ENCODE measurements at places on chromosomes 6 and 20.

DNA sequence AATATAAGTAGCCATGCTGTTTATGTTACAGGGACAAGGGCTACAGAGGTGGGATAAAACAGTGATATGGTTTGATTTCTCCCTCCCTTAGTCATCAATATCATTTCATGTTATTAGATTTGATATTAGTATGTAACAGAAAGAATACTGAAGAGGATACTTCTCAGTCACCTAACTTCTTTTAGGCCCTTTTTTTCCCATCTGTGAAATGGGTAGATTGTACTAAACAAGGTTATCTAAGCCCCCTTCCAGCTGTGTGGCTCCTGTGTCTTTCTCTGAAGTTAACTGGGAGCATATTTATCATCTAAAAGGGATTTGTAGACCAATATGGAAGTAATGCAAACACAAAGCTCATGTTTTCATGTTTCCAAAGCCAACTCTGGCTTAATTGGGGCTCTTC is 7.7 kb downstream of the NOX3 start:
- no peak for DNase-seq

DNA sequence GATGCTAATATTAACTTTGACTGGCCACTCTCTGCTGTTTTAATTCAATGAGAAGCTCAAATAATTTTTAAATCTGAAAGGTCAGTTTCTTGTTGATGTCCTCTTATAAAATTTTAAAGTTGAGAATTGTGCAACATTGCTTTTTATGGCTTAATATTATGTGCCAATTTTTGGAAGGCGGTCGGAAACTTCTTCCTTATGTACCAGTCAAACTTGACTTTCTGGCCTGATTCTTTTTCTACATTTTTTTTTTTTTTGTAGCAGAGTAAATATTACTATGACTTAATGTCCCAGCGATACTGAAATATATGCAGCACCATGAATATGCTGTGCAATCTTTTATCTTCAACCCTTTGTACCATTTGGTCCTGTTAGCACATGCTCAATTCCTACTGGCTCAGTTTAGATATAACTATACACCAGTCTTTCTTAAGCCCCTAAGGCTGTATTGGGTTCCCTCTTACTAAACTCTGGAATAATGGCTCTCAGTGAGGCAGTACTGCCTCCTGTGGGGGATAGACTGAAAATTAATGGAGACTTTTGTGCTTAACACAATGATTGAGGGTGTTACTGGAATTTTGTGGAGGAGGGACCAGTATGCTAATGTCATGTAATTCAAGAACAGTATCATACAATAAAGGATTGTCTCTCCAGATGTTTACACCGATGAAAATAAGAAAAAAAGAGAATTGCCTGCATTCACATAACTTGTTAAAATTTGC is 156.4 kb upstream of the SYNCRIP start:
- DNase-seq, result no peak

DNA sequence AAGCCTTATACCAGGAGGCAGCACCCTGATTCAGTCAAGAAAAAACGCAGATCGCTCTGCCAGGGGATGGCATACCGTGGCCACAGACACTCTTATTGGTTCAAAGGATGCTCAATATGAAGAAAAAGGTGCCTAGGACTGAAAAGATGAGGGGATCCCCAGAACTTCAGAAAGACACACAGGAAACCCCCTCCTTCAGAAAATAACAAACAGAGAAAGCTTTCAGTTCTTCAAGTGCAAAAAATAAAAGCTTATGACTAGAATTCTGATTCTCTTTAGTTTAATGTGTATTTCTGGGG is 17.7 kb upstream of the MYB start:
- peak; percentile 18 for DNase-seq

DNA sequence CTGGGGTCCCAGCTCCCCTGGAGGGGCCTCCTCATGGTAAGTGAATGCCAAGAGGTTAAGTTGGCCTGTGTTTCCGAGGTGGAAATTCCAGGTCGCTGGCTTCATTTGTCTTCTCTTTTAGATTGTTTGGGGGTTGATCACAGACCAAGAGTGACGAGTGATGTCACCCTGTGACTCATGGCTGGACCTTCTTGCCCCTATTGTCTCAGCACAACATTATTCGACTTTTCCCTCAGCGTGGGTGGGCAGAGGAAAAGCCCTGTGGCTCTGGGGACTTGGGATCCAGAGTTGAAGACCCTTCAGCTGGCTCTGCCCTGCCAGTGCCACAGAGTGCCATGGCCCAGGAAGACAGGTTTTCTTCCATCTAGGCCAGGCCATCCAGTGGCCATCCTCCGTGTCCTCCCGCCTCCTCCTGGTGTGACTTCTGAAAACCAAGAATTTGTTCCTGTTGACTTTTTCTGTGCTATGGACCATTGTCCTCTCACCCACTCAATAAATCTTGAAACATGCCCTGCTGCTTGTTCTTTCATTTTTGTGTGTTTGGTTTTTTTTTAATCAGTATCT is 15.4 kb upstream of the SNHG17 start:
- no peak for DNase-seq

- DNase-seq, result no peak
Measured at GRCh38 chr6:107715550-107716321, 108.4 kb downstream of the SCML4 start.

DNA sequence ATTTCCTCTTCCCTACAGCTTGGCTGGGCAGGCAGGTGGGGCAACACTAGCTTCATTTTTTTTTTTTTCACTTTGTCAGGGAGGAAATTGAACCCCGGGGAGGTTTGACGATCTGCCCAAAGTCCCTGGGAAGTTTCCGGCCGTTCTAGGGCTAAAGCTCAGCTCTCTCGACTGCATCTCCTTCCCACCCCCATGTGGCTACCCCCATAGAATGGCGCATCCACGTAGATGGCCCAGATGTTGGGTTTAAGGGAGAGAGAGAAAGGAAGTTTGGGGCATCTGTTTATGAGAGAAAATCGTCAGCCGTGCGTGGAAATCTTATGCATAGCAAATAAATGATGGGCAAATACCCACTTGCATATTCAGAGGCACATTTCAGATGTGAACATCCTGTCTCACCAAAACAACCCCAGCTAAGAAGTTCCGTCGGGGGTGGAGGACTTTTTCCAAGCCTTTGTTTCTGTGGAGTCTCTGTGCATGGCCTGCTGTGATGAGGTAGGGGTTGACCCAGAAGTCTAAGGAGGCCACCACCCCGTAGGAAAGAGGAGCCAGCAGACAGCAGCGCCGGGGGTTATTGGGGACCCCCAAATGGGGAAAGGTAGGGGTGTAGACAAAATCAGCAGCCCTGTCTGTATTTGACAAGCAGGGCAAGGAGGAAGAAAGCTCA is 40.5 kb upstream of the ZNF831 start:
- DNase-seq, result peak; percentile 56

DNA sequence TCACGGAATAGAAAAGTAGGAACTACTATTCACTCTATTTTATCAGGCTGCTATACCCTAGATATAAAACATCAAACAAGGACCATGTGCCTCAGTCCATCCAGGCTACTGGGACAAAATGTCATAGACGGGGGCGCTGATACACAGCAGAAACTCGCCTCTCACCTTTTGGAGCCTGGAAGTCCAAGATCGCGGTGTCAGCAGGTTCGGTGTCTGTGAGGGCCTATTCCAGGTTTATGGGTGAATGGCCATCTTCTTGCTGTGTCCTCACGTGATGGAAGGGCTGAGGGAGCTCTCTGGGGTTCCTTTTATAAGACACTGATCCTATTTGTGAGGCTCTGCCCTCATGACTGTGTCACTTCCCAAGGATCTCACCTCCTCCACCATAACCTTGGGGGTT is 89.5 kb downstream of the DLL1 start:
- no peak for DNase-seq

DNA sequence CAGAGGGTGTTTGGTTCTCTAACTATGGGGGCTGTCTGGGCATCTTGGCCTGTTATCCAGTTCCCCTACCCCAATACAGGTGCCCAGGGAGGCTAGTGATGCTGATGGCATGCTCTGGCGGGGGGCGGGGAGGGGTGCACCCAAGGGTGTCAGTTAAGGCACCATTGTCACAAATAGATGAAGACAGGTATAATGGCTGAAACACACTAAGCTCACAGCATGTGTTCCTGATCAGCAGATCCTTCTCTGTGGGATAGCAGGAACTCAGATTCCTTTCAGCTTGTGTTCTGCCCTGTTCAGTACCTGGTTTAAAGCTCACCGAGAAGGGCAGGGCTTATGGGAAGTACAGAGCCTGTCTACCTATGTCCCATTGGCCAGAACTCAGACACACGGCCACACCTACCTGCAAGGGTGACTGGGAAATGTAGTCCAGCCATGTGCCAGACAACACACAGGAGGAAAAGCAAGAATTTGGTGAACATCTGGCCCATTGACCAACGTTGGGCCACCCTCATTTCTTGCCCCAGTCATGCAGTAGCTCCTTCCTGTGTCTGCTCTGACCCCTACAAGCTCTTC is 3.4 kb upstream of the RSPO4 start:
- DNase-seq, result no peak

DNA sequence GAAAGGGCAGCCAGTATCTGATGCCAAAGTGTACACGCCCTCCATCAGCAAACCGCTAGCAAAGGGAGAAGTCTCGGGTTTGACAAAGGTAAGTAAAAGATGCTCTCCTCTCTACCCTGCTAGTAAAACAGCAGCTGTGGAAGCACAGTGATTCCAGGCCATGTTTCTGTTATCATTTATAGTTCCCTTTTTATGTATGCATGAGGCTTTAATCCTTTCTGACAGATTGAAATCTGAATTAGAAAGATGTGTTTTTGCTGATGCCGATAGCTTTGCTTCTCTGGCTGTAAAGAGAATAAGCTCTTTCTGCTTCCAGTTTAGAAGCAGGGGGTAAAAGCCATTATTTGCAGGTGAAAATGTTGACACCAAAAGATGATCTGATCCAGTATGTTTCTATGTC is 392.4 kb upstream of the SOX4 start:
- no peak for DNase-seq

- DNase-seq, result no peak
Measured at GRCh38 chr6:123655521-123656306, 19.0 kb upstream of the TRDN start.

- DNase-seq, result no peak
Measured at GRCh38 chr20:21234324-21234723, 68.8 kb upstream of the XRN2 start.

GRCh38 chr6:25042536-25042935 is 106.8 kb upstream of the RIPOR2 start:
- no peak for DNase-seq

DNA sequence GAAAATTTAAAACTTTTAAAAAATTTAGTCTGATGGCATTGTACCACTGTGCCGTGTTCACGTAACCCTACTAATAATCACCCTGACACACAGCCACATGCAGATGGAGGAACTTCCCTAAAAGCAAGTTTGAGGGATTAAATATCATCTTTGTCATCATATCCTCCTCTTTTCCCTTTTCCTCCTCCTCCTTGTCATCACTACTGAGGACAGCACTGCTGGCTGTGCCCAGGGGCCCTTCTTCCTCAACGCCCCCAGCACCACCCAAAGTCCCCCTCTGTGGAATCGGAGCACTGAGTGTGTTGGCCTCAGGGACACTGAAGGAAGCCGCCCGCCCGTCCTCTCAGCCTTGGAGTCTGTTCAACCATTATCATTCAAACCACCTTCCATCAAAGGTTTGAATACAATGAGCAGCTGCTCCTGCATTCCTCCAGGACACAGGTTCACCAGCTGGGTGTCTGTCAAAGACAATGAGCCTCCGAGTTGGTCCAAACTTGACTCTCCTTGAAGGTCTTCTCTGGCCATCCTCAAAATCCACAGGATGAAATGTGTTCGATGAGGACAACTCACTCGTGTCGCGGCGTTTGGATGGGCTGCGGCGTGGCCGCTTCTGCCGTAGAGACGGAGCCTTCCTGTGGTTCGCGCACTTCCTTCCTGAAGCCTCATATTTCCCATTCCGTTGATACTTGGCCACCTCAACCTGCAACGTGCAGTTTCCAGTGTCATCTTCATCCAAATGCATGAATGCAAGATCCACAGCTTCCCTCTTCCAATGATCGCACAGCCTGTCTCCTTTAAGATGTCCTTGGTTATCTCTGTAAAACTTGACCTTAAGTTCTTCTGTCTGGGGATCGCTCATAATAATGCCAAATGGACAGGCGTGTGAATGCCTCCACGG is 23.3 kb downstream of the NQO2 start:
- no peak for DNase-seq

DNA sequence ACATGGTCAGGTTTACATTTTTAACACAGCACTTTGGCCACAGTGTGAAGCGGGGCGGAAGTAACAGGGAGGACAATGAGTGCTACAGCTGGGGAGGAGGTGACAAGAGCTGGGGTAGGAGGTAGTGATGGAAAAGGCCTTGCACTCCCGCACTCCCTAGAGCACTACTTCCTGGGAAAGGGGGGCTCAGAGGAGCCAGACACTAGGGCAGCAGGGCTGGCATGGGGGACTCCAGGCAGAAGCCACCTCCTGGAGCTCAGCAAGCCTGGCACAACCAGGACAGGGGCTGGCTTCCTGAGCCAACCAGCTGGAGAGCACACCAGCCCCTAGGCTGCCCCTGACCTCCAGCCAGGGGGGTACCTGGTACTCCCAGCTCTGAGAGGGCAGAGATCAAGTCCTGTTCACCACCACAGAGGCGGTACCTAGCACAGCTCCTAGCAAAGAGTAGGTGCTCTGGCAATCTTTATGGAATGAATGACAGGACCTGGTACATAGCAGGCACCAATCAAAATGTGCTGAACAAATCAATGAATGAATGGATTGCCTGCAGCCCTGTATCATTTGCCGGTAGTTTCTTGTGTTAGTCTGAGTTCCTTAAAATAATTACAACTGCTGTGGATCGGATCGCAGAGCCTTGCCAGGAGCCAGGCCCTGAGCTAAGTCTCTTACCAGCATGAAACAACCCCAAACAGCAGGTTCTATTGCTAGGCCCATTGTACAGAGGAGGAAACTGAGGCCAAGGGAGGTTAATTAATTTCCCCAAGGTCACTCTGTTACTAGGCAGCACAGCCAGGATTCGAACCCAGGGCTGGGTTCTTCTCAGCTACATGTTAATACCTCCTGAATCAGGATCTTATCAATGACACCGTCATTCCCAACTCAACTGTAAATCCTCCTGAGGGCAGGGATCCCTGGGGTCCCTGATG is 15.5 kb downstream of the NOL4L start:
- DNase-seq, result no peak

DNA sequence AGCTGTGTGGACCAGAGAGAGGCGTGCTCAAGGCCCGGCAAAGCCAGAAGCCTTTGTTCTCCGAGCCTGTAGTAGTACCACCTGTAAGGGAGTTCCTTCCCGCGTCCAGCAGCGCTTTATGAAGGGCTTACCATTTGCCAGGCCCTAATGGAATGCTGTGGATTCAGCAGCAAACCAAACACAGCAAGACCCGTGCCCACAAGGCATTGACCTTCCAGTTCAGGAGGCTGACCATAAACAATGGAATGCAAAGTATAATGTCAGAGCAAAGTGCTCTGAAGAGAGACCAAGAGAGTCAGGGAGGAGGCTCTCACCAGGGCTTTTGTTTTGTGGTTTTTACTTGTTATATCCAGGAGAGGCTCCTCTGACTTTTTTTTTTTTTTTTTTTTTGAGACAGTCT is 209.8 kb downstream of the ZMYND8 start:
- DNase-seq, result no peak

DNA sequence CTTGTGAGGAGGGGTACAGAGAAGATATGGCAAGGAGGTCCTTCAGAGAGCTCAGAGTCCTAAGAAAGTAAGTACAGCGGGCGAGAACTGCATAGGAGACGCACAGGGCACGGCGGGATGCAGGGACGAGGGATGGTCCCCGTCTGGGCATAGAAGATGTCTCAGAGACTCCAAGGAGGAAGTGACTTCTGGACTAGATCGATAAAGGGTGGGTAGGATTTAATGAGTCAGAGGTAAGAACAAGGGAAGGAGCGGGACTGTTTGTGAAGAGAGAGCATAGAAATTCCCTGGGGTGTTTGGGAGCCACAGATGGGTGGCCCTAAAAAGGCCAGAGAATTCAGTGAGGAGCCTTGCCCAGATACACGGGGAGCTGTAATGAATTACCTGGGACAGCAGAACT is 69.1 kb downstream of the FAM120B start:
- DNase-seq, result no peak

Measured in stimulated activated CD4-positive, alpha-beta T cell treated with anti-CD3 and anti-CD28 coated beads, Interleukin-2, amount 100 ng/mL, for 4 hours (primary cell).